NB4 (cell line): ENCODE measurements at places on chromosomes 6 and 20.

DNA sequence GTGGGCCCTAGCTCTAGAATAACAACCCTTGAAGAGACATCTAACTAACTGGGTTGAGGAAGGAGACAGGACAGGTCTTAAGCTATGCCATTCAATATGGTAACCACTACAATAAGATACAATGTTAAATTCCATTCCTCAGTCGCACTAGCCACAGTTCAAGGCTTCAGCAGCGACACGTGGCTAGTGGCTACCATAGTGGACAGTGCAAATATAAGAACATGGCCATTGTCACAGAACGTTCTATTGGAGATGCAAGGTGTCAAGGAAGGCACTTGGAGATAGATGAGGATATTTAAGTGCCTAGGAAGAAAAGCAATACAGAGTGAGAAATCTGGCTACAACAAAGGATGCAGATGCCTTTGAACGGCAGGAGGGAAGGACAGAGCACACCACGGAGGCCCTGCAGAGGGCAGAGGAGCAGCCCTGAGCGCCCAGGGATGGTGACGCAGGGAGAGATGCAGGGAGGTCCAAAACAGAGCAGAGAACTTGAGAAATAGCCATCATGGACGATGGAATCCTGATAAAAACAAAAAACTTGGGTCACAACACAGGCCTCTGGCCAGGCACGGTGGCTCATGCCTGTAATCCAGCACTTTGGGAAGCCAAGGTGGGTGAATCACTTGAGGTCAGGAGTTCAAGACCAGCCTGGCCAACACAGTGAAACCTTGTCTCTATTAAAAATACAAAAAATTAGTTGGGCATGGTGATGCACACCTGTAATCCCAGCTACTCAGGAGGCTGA is 140.7 kb downstream of the ZMYND8 start:
- DNase-seq, result no peak

DNA sequence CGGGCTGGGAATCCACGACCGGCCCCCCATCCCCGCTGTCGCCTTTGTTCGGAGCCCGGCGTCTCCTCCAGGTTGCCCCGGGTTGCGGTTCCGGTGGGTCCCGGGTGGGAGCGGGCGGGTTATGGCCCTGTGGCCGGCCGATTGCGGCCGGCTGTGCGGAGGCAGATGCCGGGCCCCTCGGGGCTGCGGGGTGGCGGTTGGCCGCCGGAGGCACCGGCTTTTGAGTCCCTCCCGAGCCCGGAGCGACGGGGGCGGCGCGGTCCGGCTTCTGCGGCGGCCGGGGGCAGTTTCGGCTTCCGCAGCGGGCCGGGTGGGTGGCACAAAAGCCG is 431 bp downstream of the LOC128125822 start:
- no peak for DNase-seq

GRCh38 chr6:46042355-46042999 is 26.8 kb upstream of the CLIC5 start:
- peak; percentile 59 for DNase-seq

- peak; percentile 88 for DNase-seq
These were observed 15.1 kb downstream of the BMP7 start for GRCh38 chr20:57251344-57251743.

- no peak for DNase-seq
These were observed 17.6 kb upstream of the PYGB start for GRCh38 chr20:25230166-25230831.

DNA sequence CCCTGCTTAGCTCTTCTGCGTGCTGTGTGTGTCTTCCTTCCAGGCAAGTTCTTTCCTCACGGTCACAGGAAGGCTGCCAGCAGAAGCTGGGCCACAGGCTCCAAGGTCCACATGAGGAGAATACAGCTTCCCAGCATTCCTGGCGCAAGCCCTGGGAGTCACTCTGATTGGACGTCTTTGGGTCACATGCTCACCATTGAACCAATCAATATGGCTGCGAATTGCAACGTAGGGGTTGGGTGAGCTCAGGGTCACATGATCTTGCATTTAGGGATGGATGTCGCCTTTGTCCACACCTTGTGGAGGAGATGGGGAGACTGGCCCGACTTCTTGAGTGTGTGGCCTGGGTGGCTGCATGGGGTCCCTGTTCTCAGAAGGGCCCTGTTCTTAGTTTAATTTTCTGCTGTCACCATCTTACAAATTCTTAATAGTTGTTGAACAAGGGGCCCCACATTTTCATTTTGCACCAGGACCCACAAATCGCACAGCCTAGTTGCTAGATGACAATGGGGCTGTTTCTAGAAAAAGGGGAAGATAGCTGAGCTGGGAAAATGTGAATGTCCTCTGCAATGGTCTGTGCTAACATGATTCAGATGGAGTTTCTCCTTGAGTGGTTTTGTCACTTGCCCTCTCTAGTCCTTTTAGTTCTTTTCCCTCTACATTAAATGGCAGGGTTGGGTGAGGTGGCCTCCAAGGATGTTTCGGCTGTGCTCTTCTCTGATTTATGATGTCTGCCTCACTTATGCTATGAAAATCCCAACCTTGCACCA is 149.6 kb downstream of the CDH26 start:
- no peak for DNase-seq

DNA sequence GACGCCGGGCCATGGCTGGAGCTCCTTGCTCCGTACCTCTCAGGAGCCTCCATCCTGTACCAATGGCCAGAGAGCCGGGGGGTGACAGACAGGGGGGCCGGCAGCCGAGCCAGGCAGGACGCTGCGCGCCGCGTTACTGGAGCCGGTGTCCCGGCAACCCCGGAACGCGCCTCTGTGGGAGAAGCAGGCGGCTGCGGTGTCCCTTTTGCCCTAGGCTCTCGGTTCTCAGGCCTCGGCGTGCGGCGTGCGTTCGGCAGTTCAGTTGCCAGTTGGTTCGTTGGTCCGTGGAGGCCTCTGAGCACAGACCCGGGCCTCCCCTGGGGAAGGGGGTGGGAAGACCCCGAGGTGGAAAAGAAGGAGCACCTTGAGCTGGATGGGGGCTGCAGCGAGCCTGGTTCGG is at the start of gene SPATS1:
SPATS1 (plus strand) TSS at position 162 of the 400 bp plus-strand sequence. CDS start 446 bp downstream, outside the sequence.
- peak; percentile 33 for DNase-seq

- peak; percentile 99 for DNase-seq
These were observed 60.9 kb downstream of the PYGB start for GRCh38 chr20:25308671-25309394.

DNA sequence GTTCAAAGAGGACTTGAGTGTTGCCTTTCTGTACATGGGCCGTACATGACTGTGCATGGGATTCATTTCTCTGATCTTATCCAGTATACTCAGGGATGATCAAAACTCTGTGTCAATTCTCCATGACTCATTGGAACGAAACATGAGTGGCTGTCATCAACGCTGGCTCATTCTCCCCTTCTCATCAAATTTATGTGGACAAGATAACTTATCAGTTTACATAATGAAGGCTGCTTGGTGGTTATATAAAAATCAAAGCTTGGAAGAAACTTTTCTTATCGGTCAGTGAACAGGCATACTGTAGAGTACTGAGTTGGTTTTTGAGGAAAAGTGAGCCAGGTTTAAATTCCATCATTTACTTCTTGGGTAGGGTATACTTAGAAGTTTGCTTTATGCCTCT is 24.9 kb downstream of the CRISP1 start:
- no peak for DNase-seq

- DNase-seq, result no peak
These were observed 156.5 kb downstream of the SMOC2 start for GRCh38 chr6:168597471-168597875.

- DNase-seq, result no peak
These were observed 28.3 kb upstream of the SMIM29 start for GRCh38 chr6:34276881-34277762.

- no peak for DNase-seq
These were observed 48.4 kb downstream of the CLVS2 start for GRCh38 chr6:123044341-123044860.

DNA sequence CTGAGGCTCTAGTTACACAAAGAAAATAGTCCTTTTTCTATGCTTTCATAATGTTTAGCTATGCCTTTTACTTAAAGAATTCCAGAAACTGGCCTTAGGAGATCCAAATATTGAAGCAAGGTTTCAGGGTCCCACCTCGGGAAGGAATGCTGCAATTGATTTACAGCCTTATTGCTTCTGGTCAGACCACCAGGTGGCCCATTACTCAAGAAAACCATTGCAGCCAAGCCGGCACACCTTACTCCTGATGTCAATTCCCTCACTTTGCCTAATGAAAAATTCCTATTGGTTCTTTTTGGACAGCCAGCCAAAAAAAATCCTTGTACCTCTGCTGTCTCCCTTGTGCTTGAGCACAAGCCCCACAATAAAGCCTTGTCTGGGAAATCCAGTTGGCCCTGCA is 173.9 kb downstream of the LMBRD1 start:
- DNase-seq, result no peak

DNA sequence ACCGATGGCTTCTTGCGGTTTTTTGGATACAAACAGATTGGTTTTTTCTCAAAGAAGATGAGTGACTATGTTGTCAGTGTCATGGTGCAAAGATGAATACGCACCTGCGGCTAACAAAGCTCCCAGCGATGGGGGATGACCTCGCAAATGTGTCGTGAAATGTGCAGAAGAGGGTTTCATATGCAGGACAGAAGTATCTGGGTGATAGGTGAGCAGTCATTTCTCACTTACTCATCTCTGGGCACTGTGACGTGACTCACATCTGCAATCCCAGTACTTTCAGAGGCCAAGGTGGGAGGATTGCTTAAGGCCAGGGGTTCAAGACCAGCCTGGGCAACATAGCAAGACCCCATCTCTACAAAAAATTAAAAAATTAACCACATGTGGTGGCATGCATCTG is 216.3 kb downstream of the ERMARD start:
- DNase-seq, result no peak

DNA sequence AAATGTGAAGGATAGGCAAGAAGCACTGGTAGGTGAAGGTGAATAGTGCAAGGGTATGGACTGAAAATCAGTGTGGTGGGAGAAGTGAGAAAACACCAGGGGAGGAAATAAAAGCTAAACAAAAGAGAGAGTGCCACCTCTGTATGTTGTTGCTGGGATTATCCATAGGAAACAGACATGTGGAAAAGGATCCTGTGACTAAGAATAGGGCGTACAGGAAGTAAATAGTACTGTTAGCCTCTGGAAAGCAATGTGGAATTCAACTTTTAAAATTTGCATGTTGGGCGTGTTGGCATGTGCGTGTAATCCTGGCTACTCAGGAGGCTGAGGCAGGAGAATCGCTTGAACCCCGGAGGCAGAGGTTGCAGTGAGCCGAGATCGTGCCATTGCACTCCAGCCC is 661.7 kb downstream of the KIF16B start:
- DNase-seq, result no peak

DNA sequence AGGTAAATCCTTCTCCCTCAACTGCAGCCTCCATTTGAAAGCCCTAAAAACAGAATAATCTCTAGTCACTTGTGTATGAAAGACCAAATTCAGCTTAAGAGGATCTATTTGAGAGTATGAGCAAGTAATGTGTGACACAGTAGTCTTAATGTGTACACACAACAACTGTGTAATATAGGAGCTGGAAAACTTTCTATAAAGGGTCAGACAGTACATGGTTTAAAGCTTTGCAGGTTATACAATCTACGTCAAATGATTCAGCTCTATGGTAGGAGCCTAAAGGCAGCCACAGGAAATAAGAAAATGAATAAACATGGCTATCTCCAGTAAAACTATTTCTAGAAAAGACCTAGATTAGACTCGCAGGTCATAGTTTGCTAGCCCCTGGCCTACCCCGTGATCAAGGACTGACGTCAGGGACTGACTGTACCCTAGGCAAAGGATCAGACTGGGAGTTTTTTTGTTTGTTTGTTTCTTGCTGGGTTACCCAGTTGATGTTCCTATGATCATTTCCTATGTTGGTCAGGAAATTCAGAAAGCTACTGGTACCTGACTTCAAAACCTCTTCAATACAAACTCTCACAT is 39.7 kb downstream of the BTBD9 start:
- DNase-seq, result no peak
